Activated CD4-positive, alpha-beta T cell treated with anti-CD3 and anti-CD28 coated beads, Interleukin-2, amount 10 ng/mL, durations not matched to agents 7 days and 5 days (primary cell): ENCODE measurements at places on chromosomes 5 and 9. TPM values are rescaled to one million over a fixed set of nuclear protein-coding genes. Genes with fewer than 3 reads are reported as not detected.

The TMEM171 gene
- not detected for total RNA-seq

The FOXD4 gene
- 0.92 TPM for total RNA-seq

The ADGRV1 gene
- not detected for total RNA-seq

The TOPORS gene
- total RNA-seq: 15.1 TPM

The ZDHHC11B gene
- total RNA-seq: 0.87 TPM

The PCDHB4 gene
- not detected for total RNA-seq
